ENCODE measurements at places on chromosomes 7 and 10. TPM values are rescaled to one million over a fixed set of nuclear protein-coding genes. Genes with fewer than 3 reads are reported as not detected.
A peak's percentile ranks its signal among the peaks of the same experiment; 100 is the strongest.

GRCh38 chr10:70617798-70618568 is 15.4 kb upstream of the PRF1 start:
- no peak overlapping the region for H3K4me3 ChIP-seq
- H3K27ac ChIP-seq, result no peak overlapping the region
- no peaks in the 10 kb centered on the region for H3K36me3 ChIP-seq
- no peaks in the 10 kb centered on the region for H3K27me3 ChIP-seq
- no peak for DNase-seq
- H3K4me1 ChIP-seq, result no peaks in the 10 kb centered on the region

GRCh38 chr10:109964318-109964717 is 41.0 kb upstream of the XPNPEP1 start:
- peaks cover 35% of the 10 kb centered on the region for H3K4me1 ChIP-seq
- no peak overlapping the region for H3K4me3 ChIP-seq
- H3K27ac ChIP-seq, result no peak overlapping the region
- DNase-seq, result no peak
- no peaks in the 10 kb centered on the region for H3K27me3 ChIP-seq

- no peak overlapping the region for H3K27ac ChIP-seq
- H3K4me1 ChIP-seq, result no peaks in the 10 kb centered on the region
- H3K27me3 ChIP-seq, result no peaks in the 10 kb centered on the region
- no peaks in the 10 kb centered on the region for H3K36me3 ChIP-seq
- DNase-seq, result no peak
Observed at GRCh38 chr7:9719303-9719702, 1254.4 kb upstream of the PHF14 start.

GRCh38 chr7:4880218-4880617 is 3.3 kb downstream of the RADIL start:
- H3K4me3 ChIP-seq, result peak overlapping the region; percentile 3
- peaks cover 16% of the 10 kb centered on the region for H3K36me3 ChIP-seq
- H3K27ac ChIP-seq, result no peak overlapping the region
- peaks cover 10% of the 10 kb centered on the region for H3K4me1 ChIP-seq

DNA sequence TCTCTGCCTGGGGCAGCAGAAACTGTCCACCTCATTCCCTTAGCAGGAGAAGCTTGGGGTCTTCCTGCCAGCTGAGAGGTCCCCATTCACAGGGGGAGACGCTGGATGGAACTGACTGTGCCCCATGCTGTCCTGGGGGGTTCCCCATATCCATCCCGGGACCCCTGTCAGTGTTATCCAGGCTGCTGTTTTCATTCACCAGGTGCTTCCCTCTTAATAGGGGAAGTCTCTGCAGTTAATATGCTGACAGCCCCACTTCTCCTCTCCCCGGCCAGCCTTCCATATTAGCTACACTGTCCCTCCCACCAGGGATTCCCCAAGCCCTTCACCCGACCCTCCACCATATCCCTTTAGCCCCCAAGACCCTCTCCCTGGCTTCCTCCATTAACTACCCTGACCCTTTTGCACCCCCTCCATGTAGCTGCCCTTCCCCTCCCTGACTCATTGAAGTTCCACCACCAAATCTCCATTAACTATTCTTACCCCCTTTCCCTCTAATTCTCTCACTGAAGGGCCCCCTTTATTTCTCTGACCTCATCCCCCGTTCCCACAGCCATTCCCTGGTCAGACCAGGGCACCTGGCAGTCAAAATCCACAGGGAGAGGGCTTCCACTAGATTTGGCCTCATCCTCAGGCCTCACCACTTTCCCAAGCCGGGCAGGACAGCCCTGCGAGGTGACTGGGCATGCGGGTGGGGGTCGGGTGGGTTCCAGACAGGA is 92.0 kb upstream of the PAX2 start:
- no peak overlapping the region for H3K27ac ChIP-seq
- H3K36me3 ChIP-seq, result no peaks in the 10 kb centered on the region
- H3K27me3 ChIP-seq, result peaks cover 62% of the 10 kb centered on the region
- DNase-seq, result no peak
- peaks cover 34% of the 10 kb centered on the region for H3K4me1 ChIP-seq

DNA sequence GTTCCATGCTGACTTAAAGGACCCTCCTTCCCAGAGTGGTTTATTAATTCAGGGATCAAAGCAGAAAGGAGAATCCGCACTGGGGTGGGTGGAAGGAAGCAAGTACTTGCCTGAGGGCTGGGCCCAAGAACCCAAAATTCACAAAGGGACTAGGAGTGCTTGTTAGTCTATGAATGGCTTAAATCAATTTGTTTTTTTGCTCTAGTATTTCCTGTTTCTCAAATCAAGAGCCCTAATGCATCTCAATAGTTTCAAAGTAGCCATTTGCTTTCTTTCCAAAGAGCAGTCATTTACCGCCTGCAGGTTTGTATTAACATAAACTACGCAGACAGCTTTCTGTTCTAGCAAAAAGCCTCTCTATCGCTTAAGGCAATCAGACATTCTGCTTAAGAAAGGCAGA is 44.2 kb upstream of the SLC35G1 start:
- H3K4me1 ChIP-seq, result peaks cover 11% of the 10 kb centered on the region
- DNase-seq, result no peak
- H3K27me3 ChIP-seq, result no peaks in the 10 kb centered on the region
- H3K4me3 ChIP-seq, result no peak overlapping the region

- no peak for DNase-seq
- H3K4me1 ChIP-seq, result no peaks in the 10 kb centered on the region
- peaks cover 3% of the 10 kb centered on the region for H3K36me3 ChIP-seq
- H3K27me3 ChIP-seq, result no peaks in the 10 kb centered on the region
- no peak overlapping the region for H3K27ac ChIP-seq
- no peak overlapping the region for H3K4me3 ChIP-seq
Observed at GRCh38 chr10:102904346-102904745, 13.7 kb upstream of the CNNM2 start.

- H3K4me3 ChIP-seq, result no peak overlapping the region
- H3K27me3 ChIP-seq, result no peaks in the 10 kb centered on the region
- no peaks in the 10 kb centered on the region for H3K36me3 ChIP-seq
- no peak overlapping the region for H3K27ac ChIP-seq
- DNase-seq, result no peak
Observed at GRCh38 chr7:91344911-91345310, 80.7 kb downstream of the FZD1 start.

DNA sequence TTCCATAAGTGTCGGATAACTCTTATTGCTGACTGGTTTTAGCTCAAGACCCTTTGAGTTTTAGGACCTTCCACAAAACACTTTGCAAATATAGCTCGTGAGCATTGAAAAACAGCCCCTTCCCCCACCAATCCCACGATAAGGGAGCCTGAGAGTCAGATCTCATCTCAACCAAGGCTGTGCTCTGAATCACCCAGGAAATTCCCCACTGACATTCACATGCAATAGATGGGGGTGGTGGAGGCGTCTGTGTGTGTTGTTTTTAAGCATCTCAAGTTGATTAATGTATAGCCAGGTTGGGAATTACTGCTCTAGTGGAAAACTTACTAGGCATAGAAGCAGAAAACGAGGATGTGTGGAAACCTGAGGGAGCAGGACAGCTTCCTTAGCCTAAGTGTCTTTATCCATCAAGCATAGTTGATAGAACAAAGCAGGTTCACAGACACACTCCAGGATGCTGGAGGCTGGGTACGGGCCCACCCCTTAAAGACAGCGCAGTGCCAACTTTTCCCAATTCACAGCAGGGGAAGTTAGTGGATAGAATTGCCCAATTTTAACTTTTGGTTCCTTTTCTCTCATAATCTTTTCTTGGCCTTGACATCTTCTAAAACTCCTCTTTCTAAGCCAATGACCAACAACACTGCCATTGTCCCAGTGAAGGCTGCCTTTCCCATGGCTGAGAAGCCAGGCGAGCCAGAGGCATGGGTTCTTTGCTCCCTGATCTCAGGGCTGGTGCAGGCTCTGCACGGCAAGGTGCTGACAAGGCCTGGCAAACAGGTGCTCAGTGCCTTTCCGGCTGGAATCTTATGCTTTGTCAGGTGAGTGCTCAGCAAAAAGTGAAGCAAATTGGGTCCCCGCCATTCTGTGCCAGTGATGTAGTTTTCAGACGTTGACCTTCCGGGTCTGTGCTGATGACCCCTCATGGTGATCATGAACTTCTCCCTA is 98.5 kb upstream of the INSIG1 start:
- no peaks in the 10 kb centered on the region for H3K36me3 ChIP-seq
- H3K4me1 ChIP-seq, result no peaks in the 10 kb centered on the region
- H3K27me3 ChIP-seq, result no peaks in the 10 kb centered on the region
- no peak for DNase-seq
- no peak overlapping the region for H3K4me3 ChIP-seq

GRCh38 chr10:27035163-27035562 is 65.1 kb downstream of the ANKRD26 start:
- no peak overlapping the region for H3K27ac ChIP-seq
- DNase-seq, result no peak

- no peaks in the 10 kb centered on the region for H3K27me3 ChIP-seq
- peaks cover 36% of the 10 kb centered on the region for H3K4me1 ChIP-seq
- DNase-seq, result no peak
- H3K4me3 ChIP-seq, result no peak overlapping the region
- H3K36me3 ChIP-seq, result no peaks in the 10 kb centered on the region
Observed at GRCh38 chr10:75841266-75841665, 409.8 kb downstream of the LRMDA start.

GRCh38 chr7:27138985-27139333 is 4.5 kb downstream of the HOXA5 start:
- no peaks in the 10 kb centered on the region for H3K27me3 ChIP-seq
- no peak for DNase-seq
- H3K27ac ChIP-seq, result peak overlapping the region; percentile 99
- H3K36me3 ChIP-seq, result no peaks in the 10 kb centered on the region
- peaks cover 11% of the 10 kb centered on the region for H3K4me1 ChIP-seq
- peak overlapping the region; percentile 85 for H3K4me3 ChIP-seq

- peaks cover 6% of the 10 kb centered on the region for H3K4me1 ChIP-seq
- H3K36me3 ChIP-seq, result no peaks in the 10 kb centered on the region
- H3K4me3 ChIP-seq, result no peak overlapping the region
Observed at GRCh38 chr7:33728873-33729551, 176.3 kb upstream of the BMPER start.

DNA sequence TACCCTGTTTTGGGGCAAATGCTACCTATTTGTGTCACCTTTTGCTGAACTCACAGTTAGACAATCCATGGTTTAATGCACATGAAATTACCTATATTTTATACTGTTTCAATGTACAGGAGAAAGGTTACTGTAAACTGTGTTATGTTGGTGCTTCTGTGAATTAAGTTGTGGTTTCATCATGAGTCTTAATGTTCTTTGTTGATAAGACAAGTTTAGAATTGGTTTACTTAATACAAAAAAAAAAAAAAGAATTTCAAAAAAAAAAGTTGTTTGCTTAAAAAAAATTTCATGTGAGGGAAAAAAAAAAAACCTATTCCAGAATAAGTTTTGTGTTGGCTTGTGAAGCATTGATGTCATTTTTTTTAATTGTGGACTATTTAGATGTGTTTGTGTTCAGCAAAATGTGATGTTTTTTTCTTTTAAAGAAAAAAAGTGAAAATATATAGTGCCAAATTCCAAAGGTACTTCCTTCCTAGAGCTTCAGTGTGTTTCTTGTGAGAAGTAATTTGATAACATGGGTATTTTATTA is 280.3 kb downstream of the USP6NL start:
- H3K27ac ChIP-seq, result no peak overlapping the region
- no peak overlapping the region for H3K4me3 ChIP-seq
- peaks cover 53% of the 10 kb centered on the region for H3K4me1 ChIP-seq
- DNase-seq, result no peak
- peaks cover 5% of the 10 kb centered on the region for H3K36me3 ChIP-seq

DNA sequence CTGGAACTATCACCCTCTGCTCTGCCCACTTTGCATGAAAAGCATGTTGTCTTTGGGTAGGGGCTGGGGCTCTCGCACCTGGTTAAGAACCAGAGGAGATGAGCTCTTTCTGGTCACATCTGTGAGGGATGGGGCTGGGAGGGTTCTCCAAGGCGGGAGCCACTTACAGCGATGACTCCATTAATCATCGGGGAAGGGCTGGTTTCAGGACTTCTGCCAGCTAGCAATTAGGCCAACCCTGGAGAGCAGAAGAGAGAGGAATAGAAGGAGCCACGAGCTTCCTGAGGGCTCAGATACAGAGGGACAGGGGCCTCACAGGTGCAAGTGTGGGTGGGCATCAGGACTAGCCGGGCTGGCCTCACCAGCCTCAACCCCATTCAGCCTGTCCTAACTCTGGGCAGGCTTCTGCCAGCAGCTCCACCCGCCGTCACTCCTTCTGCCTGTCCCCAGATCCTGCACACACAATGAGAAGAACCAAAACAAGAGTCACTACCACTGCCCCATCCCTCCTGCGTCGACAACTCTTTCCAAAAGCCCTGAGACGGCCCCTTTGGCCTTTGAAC is 8.4 kb downstream of the AQP1 start:
- H3K27me3 ChIP-seq, result no peaks in the 10 kb centered on the region
- H3K4me1 ChIP-seq, result peaks cover 74% of the 10 kb centered on the region
- H3K4me3 ChIP-seq, result no peak overlapping the region

DNA sequence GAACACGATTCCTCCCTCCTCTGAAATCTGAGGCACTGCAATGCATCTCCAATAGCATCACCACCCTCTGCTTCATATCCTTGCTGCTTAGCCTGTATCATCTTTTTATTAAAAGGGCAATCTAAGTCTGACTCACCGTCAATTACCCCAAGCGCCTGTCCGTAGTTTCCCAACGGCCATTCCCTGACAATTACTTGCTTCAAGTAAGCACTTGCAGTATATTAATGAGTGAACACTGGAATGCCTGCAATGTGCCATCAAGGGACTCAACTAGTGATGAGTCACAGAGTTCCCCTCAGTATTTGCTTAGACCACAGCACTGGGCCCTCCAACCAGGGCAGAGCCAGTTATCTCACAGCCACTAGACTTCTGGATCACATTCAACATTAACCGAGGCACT is 19.5 kb upstream of the PPP1R3C start:
- no peak overlapping the region for H3K4me3 ChIP-seq
- no peak for DNase-seq
- no peaks in the 10 kb centered on the region for H3K4me1 ChIP-seq
- no peaks in the 10 kb centered on the region for H3K27me3 ChIP-seq

- no peaks in the 10 kb centered on the region for H3K27me3 ChIP-seq
- H3K36me3 ChIP-seq, result no peaks in the 10 kb centered on the region
- no peak overlapping the region for H3K4me3 ChIP-seq
- DNase-seq, result no peak
- peaks cover 8% of the 10 kb centered on the region for H3K4me1 ChIP-seq
Observed at GRCh38 chr7:132203021-132203420, 373.2 kb downstream of the PLXNA4 start.

GRCh38 chr7:79620291-79620690 is 166.8 kb upstream of the MAGI2 start:
- no peak overlapping the region for H3K27ac ChIP-seq
- no peak overlapping the region for H3K4me3 ChIP-seq
- H3K4me1 ChIP-seq, result no peaks in the 10 kb centered on the region
- no peaks in the 10 kb centered on the region for H3K27me3 ChIP-seq

Gene NPSR1
- not detected for total RNA-seq

Gene BBIP1
- 28.2 TPM for total RNA-seq

Gene NUTM2E
- not detected for total RNA-seq

Gene CAMK1D
- total RNA-seq, result 15.4 TPM

Gene C10orf105
- 0.06 TPM for total RNA-seq

Gene ANKRD61
- total RNA-seq, result not detected

Gene PTPRZ1
- total RNA-seq, result 3.8 TPM

Measured in esophagus muscularis mucosa (tissue), 4 donors.